ENCODE measurements at places on chromosomes 6 and 20.

GRCh38 chr20:57160985-57161384 is 105.5 kb downstream of the BMP7 start:
- no peak for DNase-seq

- no peak for DNase-seq
Measured at GRCh38 chr20:43925801-43926200, 11.1 kb downstream of the TOX2 start.

DNA sequence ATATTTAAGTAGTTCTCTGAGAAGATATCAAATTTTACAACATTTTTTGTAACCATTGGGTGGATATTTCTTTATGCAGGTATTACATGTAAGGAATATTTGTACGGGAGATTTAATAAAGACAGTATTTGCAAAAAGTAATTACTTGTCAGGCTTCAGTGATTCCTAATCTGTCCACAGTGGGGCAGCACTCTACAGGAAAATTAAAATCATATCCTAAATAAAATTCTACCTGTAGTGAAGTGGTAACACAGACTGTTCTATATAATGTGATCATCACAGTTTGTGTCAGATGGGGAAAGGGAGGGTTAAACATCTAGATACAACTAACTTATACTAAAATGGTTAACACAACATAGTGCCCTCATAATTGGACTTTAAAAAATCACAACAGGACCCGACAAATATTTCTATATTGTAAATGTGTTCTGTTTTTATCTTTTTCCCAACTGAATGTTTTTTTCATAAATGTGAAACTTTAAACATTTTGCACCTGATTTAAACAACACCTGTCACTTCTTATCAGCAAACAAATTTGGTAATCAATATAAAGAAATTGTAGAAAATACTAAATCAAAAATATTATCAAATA is 145.6 kb upstream of the MANEA start:
- DNase-seq: no peak

GRCh38 chr6:37659561-37659960 is 38.1 kb downstream of the MDGA1 start:
- no peak for DNase-seq

DNA sequence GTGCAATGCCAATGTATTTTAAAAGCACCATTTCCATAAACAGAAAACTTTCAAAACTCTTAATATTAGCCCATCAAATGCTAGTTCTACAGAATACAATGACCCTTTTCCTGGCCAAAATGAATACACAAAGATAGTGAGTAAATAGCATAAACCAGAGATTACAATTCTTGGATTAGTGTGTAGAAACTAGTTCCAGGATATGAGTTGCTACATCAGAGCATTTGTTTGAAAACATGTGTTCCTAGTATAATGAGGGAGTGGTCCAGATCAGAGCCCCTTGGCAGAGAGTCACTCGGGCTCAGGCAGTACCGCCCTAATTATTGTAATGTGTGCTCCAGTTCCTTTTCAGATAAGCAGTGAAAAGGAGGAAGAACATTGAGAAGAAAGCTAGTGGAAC is 63.7 kb upstream of the COL21A1 start:
- no peak for DNase-seq

DNA sequence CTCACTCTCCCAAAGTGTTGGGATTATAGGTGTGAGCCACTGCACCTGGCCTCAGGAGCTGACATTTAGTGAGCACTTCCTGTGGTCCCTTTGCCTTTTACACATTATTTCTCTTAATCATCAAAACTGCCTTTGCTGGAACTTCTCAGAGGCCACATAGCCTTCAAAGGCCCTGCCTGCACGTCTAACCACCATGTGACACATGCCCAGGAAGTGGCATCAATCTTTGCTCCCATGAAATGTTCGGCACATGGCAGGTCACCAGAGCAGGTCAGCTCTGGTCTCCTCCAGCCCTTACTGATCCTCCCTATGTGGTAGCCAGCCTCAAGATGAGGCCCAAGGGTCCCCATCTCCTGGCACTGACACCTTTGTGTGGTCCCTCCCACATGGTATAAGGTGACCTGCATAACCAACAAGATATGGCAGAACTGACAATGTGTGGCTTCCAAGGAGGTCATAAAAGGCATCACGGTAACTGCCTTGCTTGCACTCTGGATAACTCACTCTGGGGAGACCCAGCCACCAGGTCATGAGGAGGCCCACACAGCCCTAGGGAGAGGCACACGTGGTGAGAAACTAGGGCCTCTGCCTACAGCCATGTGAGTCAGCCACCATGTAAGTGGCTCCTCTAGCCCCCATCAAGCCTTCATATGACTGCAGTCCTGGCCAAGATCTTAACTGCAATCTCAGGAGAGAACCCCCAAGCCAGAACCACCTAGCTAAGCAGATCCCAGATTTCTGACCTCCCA is 28.8 kb upstream of the HMGA1 start:
- no peak for DNase-seq

- DNase-seq: no peak
Measured at GRCh38 chr6:1481286-1481685, 91.9 kb downstream of the FOXF2 start.

GRCh38 chr20:49712996-49713752 is 504 bp downstream of the B4GALT5 start:
- no peak for DNase-seq

GRCh38 chr6:10411131-10411970 is 3.5 kb downstream of the TFAP2A start:
- DNase-seq: no peak

DNA sequence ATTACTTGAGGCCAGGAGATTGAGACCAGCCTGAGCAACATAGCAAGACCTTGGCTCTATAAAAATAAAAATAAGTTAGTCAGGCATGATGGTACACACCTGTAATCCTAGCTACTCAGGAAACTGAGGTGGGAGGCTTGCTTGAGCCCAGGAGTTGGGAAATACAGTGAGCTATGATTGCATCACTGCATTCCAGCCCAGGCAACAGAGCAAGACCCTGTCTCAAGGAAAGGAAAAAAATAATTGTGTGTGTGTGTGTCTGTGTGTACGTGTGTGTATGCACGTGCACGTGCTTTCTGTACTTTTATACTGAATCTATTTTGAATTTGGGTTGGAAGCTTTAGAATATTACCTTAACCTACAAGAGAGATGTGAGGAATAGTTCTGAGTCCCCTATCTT is 58.9 kb downstream of the KIZ start:
- no peak for DNase-seq

GRCh38 chr6:160960839-160961238 is 30.7 kb upstream of the MAP3K4 start:
- no peak for DNase-seq

DNA sequence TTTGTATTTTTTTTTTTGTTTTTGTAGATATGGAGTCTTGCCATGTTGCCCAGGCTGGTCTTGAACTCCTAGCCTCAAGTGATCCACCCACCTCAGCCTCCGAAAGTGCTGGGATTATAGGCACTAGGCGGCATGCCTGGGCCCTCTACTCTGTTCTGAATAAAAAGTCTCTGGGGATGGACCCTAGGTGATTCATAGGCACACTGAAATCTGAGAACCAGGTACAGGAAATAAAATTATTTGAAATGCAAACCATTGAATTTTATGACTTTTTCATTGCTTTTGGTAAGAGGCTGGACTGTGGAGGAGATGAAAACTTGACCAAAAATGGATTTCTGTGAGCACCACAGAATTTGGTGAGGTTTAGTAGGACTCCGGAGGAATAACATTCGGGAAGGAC is 117.5 kb downstream of the PRIM2 start:
- no peak for DNase-seq

DNA sequence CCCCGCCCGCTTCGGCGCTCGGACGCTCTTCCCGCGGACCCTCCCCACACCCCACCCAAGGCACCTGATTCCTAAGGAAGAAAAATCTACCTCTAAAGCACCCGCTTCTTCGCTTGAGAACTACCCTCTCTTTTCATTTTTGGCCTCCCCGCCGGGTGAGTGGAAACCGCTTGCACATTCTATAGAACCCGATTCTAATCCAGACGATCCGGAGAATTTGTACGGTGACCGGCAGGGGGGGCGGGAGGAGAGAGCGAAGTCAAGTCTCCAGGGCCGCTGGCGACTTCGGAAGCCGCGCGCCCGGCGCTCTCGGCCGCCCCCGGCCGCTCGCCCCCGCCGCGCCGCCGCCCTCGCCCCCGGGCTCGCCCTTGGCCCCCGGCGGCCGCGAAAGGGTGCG is at the start of gene RBM24:
Gene RBM24 (plus strand): TSS at position 262 of the 397 bp plus-strand sequence. CDS start 221 bp downstream, outside the sequence.
- no peak for DNase-seq

DNA sequence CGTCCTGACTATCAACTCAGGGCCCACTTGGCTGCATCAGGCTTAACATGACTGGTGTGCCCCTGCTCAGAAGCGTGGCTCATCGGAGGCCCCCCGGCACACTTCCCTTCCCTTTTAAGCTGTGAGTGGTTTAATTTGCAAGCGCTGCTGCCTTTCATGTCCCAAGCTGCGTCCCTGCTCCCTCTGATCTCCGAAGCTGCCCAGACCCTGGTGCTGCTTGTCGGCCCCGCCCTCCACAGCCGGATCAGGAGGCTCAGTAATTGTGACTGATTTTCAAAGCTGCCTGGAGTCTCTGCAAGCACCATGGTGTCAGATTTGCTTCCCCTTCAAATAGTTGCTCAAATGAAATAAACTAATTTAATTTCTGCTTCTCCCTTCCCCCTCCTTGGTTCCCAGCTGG is 71.1 kb downstream of the CDH22 start:
- no peak for DNase-seq

DNA sequence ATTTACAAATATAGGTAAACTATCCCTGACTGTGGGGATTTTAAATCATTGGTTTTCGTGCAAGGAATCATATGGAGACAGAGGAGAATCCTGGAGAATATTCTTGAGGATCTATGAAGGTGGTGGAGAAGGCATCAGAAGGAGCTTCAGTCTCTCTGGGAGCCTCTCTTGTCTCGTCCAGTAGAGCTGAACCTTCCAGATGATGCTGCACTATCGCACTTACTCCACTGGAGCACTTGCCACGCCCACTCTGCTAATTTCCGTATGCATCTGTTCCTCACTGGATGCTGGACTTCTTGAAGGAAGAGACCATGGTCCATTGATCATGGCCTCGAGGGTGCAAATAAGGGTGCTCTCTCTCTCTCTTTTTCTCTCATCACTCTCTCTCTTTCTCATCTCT is 36.8 kb downstream of the C6orf118 start:
- no peak for DNase-seq

GRCh38 chr6:105184921-105185320 is 5.1 kb upstream of the POPDC3 start:
- DNase-seq: no peak

DNA sequence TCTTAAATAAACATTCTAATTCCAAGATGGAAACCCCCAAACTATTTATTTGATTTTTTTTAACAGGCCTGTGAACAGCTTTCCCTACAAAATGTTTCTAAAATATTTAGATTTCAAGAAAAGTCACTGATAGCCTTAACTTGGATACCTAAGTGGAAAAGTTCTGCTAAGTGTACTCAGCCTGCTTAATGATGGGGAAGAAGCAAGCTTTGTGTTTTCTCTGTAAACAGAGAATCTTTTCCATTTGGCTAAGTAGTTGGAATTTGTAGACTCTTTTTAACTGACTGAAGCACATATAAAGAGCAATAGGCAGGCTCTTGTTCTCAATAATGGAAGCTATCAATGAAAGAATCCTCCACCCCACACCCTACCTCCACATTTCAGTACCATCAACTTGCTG is 108.2 kb downstream of the KIF6 start:
- no peak for DNase-seq

DNA sequence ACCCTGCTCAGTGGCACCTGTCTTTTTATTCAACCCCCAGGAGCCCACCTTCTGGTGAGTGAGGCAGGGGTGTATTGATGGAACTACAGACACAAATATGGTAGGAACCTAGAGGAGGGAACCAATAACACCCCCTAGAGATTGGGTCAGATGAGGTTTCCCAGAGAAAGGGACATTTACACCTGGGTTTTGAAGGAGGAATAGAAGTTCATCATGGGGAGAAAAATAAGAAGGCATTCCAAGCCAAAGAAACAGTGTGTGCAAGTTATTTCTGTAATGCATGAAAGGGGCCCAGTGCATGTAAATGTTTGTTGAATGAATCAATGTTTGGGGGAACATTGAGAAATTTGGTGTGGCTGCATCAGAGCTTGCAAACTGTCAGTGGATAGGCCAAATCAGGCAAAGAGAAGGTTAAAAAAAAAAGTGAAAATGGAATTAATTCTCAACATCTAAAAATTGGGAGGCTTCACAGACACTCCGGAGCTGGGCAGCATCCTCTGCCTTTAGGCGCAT is 11.1 kb upstream of the KIAA1755 start:
- DNase-seq: no peak

DNA sequence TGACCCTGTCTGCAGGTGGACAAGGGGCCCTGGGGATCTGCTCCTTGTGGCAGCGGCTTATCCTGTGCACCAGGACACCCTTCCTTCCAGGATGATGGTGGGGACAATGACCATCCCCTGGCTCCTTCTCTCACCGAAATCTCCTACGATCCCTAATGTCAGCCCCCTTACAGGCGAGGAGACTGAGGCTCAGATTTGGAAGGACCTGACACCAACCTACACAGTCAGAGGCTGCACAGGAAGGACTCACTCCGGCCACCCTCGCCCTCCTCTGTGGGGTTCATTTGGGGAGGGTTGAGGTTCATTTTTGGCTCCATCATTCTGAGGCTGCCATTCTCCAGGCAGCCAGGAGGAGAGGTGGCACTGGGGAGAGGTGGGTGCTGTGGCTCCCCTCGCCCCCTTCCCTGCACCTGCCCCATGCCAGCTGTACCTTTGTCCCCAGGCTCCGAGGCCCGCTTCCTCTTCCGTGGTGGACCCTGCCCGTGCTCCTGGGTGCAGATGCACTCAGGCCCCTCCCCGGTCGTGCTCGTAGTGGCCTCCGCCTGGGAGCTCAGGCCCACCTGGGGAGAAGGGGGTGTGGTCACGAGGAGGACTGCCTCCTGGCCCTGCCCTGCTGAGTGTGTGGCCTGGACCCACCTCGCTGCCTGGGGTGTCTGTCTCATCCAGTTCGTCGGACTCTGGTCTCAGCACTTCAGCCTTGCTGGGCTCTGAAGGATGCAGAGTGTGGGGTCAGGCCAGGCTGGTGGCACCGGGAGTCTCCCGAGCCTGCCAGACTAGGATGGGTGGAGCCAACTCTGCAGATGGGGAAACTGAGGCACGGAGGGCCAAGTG is 5.3 kb upstream of the CABLES2 start:
- DNase-seq: no peak

GRCh38 chr6:105714846-105715245 is 312.0 kb upstream of the PREP start:
- DNase-seq: no peak

GRCh38 chr20:19840111-19840710 is 82.2 kb downstream of the RIN2 start:
- DNase-seq: no peak

GRCh38 chr20:62011403-62011790 is 54.3 kb downstream of the TAF4 start:
- DNase-seq: no peak

- DNase-seq: no peak
Measured at GRCh38 chr6:170439366-170440361, 113.4 kb downstream of the PSMB1 start.

Measured in cortex of kidney (tissue), 1 donor.